Activated CD8-positive, alpha-beta T cell treated with anti-CD3 and anti-CD28 coated beads for 36 hours (primary cell): ENCODE measurements at places on chromosomes 16 and 17.

- no peak for DNase-seq
- no peak overlapping the region for H3K27ac ChIP-seq
- no peak overlapping the region for H3K4me3 ChIP-seq
- peaks cover 45% of the 10 kb centered on the region for H3K36me3 ChIP-seq
- no peaks in the 10 kb centered on the region for H3K27me3 ChIP-seq
Measured at GRCh38 chr16:21628772-21629171, 23.6 kb downstream of the IGSF6 start.

- H3K4me1 ChIP-seq: no peaks in the 10 kb centered on the region
- H3K27ac ChIP-seq: no peak overlapping the region
- no peak overlapping the region for H3K4me3 ChIP-seq
- no peaks in the 10 kb centered on the region for H3K27me3 ChIP-seq
- no peak for DNase-seq
- H3K36me3 ChIP-seq: peaks cover 2% of the 10 kb centered on the region
Measured at GRCh38 chr16:263182-263774, 12.5 kb downstream of the RGS11 start.

GRCh38 chr16:1786242-1787055 lies 3.7 kb downstream of the NUBP2 start:
- H3K4me3 ChIP-seq: no peak overlapping the region
- H3K4me1 ChIP-seq: peaks cover 21% of the 10 kb centered on the region
- DNase-seq: no peak
- H3K27ac ChIP-seq: no peak overlapping the region

GRCh38 chr17:80168371-80168770 lies 1.5 kb upstream of the CARD14 start:
- H3K27me3 ChIP-seq: no peaks in the 10 kb centered on the region
- no peak for DNase-seq
- H3K36me3 ChIP-seq: no peaks in the 10 kb centered on the region
- H3K4me1 ChIP-seq: no peaks in the 10 kb centered on the region
- H3K27ac ChIP-seq: no peak overlapping the region
- H3K4me3 ChIP-seq: no peak overlapping the region

- H3K27ac ChIP-seq: peak overlapping the region; percentile 52
- H3K4me3 ChIP-seq: peak overlapping the region; percentile 54
- peaks cover 16% of the 10 kb centered on the region for H3K36me3 ChIP-seq
- DNase-seq: no peak
- peaks cover 26% of the 10 kb centered on the region for H3K4me1 ChIP-seq
Measured at GRCh38 chr17:17206913-17207335, 791 bp upstream of the PLD6 start.

GRCh38 chr16:12403746-12404658 lies 399.7 kb downstream of the CPPED1 start:
- no peak for DNase-seq
- no peak overlapping the region for H3K4me3 ChIP-seq
- H3K27ac ChIP-seq: no peak overlapping the region
- H3K36me3 ChIP-seq: peaks cover 19% of the 10 kb centered on the region
- no peaks in the 10 kb centered on the region for H3K27me3 ChIP-seq
- no peaks in the 10 kb centered on the region for H3K4me1 ChIP-seq

GRCh38 chr17:42409523-42410318 lies 13.3 kb downstream of the CAVIN1 start:
- no peak overlapping the region for H3K4me3 ChIP-seq
- H3K36me3 ChIP-seq: no peaks in the 10 kb centered on the region
- no peak overlapping the region for H3K27ac ChIP-seq
- peaks cover 16% of the 10 kb centered on the region for H3K4me1 ChIP-seq
- no peak for DNase-seq
- no peaks in the 10 kb centered on the region for H3K27me3 ChIP-seq

- peak overlapping the region; percentile 81 for H3K27ac ChIP-seq
- no peaks in the 10 kb centered on the region for H3K36me3 ChIP-seq
- H3K4me3 ChIP-seq: peak overlapping the region; percentile 34
- H3K4me1 ChIP-seq: peaks cover 32% of the 10 kb centered on the region
- DNase-seq: peak; percentile 77
- H3K27me3 ChIP-seq: peaks cover 3% of the 10 kb centered on the region
Measured at GRCh38 chr17:78315355-78316114, 44.3 kb downstream of the SOCS3 start.

DNA sequence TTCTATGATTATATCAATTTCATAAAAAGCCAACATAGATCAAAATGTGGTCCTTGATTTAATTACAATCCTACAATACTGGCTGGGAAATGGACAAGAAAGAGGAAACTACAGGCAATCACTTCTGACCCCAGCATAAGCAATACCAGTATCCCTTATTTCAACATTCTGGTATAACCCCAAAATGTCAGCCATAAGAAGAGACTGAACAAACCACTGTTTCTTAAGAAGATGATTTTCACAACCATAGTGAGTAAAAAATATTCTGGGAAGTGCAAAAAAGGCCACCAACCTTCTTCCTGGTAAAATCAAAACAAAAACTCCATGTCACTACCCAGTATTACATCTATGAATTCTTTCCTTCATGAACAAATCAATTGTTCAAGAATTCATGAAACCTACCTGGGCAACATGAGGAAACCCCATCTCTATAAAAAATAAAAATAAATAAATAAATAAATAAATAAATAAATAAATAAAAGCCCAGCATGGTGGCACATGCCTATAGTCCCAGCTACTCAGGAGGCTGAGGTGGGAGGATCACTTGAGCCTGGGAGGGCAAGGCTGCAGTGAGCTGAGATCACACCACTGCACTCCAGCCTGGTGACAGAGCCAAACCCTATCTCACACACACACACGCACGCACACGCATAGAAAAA lies 7.5 kb downstream of the N4BP1 start:
- peaks cover 20% of the 10 kb centered on the region for H3K36me3 ChIP-seq
- peaks cover 51% of the 10 kb centered on the region for H3K4me1 ChIP-seq

DNA sequence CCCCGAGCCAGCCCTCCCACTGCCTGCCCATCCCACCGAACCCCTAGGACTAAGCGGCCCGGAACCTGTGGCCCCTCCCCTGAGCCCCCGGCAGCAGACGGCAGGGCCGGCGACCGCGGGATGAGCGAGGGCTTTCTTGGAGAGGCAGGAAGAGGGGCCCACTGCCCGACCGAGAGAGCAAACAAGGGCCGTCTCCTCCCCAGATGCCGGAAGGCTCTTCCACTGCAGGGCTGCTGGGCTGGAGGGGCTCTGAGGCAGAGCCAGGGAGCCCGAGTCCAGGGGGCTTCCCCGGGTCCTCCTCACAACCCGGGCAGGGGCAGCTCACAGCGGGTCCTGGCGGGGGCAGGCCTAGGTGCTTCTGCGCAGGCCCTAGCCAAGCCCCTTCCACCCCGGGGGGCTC lies 2.9 kb downstream of the PERCC1 start:
- no peak overlapping the region for H3K27ac ChIP-seq
- no peaks in the 10 kb centered on the region for H3K36me3 ChIP-seq
- H3K27me3 ChIP-seq: no peaks in the 10 kb centered on the region
- H3K4me1 ChIP-seq: no peaks in the 10 kb centered on the region
- no peak overlapping the region for H3K4me3 ChIP-seq

DNA sequence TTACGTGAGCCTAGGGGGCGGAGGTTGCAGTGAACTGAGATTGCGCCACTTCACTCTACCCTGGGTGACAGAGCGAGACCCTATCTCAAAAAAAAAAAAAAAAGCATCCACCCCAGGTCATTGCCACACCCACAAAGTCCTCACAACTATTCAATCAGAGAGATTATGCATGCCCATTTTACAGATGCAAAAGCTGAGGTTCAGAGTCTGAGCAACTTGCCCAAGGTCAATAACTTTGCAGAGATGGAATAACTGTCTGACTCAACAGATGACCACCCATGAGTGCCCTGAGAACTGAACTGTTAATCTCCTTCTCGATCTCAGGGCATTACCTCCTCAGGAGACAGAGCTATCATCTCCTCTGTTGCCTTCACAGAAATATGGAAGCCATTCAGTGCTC lies 5.5 kb upstream of the TMEM114 start:
- no peaks in the 10 kb centered on the region for H3K4me1 ChIP-seq
- no peak overlapping the region for H3K27ac ChIP-seq
- peaks cover 2% of the 10 kb centered on the region for H3K27me3 ChIP-seq
- no peak overlapping the region for H3K4me3 ChIP-seq

GRCh38 chr16:22732400-22732799 lies 81.6 kb upstream of the HS3ST2 start:
- H3K36me3 ChIP-seq: no peaks in the 10 kb centered on the region
- H3K4me3 ChIP-seq: no peak overlapping the region
- no peaks in the 10 kb centered on the region for H3K4me1 ChIP-seq

DNA sequence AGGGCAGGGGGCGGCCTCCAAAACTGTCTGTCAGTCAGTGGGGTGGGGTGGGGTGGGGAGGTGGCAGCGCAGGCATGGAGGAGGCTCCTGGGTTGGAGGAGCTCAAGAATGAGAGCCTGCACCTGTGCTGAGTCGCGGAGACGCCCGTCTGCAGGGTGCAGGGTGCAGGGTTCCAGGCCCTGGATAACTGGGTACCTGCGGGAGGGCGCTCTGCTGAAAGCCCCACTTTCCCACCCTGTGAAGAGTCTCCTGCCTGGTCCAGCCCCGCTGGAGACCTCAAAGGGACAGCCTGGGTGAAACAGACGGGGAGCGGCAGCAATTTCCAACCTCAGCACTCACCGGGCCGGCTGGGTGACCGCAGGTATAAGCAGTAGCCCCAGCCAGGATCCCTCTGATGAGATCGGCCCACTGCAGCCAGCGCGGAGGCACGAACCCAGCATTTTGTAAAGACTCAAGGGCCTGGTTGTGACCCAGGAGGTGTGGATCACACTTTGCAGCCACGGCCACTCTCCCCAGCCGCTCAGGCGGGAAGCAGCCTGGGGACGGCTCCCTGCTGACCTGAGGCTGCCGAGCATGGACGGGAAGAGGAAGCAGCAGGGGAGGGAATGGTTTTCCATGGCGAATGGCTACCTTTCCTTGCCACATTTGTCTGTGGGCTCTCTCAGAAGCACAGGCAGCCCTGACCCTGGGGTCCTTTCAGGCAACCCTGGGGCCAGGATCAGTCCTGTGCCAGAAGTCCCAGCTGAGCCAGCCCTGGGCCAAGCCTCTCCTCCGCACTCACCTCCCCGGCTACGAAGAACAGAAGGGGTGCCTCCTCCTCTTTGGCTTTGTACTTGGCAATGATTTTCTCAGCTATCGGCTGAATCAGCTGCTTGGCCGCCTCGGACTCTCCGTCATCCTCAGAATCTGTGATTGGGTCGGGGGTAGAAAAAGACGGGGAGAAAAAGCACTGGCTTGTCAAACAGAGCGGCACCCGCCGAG lies 21.0 kb downstream of the MRM3 start:
- no peak for DNase-seq
- H3K4me1 ChIP-seq: no peaks in the 10 kb centered on the region
- H3K27ac ChIP-seq: no peak overlapping the region
- no peaks in the 10 kb centered on the region for H3K36me3 ChIP-seq
- no peaks in the 10 kb centered on the region for H3K27me3 ChIP-seq
